NAMALWA (cell line): ENCODE measurements at places on chromosomes 3 and 15.

- DNase-seq = no peak
These were observed 340.0 kb upstream of the TMCO5A start for GRCh38 chr15:37594417-37594816.

GRCh38 chr3:56829533-56829932 is 27.8 kb upstream of the ARHGEF3 start:
- DNase-seq = no peak

GRCh38 chr3:18389108-18389733 is 35.9 kb downstream of the SATB1 start:
- peak; percentile 61 for DNase-seq

GRCh38 chr3:49358884-49359225 is 702 bp upstream of the GPX1 start:
- no peak for DNase-seq

DNA sequence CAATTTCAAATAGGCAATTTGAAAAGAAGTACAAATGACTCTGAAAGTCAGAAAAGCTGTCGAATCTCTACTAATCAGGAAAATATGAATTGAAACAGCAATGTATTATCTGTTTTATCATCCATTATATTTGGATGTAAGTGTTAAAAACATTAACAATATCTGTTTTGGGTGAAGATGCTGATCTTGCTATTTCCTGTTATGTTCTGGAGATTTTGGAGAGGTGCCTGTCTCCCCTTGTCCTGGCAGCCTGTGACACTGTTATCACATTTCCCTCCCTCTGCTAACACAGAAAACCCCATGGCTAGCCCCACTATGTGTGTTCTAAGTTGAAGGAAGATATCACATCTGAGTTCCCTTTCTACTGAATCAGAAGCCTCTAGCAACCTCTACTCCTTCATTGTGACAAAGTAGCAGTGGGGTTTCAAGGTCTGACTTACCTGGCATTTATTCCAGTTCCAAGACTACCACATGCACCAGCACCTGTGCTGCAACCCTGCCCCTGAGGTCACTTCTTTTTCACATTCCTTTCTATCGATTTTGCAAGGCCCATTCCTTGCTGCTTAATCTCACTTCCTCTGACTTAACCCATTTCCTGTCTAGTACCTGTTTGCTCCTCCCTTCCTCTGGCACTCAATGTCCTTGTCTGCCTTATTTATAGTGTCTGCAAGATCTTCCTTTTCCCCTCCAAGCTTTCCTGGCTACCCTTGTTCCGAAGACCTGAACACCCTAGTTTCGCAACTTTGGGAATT is 95.5 kb upstream of the COL8A1 start:
- no peak for DNase-seq

- no peak for DNase-seq
These were observed 189.4 kb downstream of the MFSD1 start for GRCh38 chr3:158991146-158991705.

GRCh38 chr15:55742498-55742926 is 440 bp downstream of the PRTG start:
- no peak for DNase-seq

DNA sequence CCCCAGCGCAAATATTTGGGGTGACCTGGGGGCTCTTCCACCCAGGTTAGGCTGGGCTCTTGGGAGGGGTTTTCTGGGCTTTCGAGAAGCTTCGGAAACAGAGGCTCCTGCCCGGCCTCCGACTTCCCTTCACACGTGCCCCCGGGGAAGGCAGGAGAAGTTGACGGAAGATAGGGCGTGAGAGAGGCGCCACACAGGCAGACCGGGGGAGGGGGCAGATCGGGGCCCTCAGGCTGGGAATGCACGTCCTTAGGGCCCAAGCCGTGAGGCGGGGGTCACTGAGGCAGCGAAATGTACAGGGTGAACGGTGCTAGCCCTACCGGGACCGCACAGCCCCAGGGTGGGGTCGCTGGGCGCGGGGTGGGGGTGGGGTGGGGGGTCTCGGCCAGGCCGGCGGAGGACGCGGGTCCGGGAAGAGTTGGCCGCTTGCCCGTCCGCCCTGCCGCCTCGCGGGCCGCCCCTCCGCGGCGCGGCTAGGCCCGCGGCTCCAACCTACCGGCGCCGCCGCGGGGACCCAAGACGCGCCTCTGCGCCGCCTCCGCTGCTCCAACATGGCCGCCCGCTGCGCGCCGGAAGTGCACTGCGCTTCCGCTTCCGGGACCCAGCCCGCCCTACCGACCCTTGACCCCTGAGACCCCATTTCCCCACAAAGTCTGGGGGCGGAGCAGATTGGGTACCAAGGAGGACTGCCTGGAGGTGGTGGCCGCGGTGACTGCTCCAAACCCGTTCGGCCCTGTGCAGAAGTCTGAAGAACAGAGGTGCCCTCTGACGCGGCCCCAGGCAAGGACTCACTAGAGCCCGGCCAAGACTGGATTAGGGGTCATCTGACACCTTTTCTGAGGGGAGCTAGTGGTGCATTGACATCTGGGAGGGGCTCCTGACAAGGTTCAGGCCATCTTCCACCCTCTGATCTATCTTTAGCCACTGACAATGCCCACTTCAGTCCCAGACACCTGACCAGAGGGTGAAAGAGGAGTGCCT is at the start of gene CCDC71:
TSS of gene CCDC71 (minus strand) at position 561 of the 981 bp plus-strand sequence. CDS start 2,123 bp downstream, outside the sequence.
- DNase-seq = peak; percentile 59

DNA sequence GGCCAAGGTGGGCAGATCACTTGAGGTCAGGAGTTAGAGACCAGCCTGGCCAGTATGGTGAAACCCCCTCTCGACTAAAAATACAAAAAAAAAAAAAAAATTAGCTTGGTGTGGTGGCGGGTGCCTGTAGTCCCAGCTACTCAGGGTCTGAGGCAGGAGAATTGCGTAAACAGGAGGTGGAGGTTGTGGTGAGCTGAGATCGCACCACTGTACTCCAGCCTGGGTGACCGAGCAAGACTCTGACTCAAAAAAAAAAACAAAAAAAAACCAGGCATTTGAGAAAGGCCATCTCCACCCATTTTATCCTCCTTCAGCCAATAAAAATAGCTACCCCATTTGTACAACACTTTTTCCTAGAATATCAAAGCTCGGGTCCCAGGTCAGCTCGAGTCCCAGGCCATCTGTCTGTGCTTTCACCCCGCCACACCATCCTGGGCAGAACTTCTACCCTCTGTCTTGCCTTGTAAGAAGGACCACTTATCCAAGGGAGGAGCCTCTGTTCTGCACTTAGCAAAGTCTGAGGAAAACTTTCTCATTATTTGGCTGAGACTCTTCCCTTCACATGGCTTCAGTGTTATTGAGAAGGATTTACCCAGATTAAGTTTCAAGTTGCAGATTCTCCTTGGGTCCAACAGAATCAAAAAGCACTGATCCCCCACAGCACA is 99.1 kb downstream of the MESD start:
- DNase-seq = no peak

DNA sequence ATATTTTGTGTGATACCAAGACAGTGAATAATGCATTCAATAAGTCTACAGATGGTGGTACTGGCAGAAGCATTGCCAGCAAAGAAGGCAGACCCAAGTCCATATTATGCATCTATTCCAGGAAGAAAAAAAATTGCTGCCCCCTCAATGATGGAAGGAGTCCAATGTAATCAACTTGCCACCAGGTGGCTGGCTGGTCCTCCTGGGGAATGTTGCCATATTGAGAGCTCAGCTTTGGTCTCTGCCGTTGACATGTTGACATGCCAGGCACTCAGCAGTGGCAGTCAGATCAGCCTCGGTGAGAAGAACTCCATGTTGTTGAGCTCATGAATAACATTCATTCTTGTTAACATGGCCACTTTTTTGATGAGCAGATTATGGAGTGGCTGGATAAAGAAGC is 298.5 kb downstream of the IGSF11 start:
- DNase-seq = no peak

- DNase-seq = no peak
These were observed 2.7 kb upstream of the GOLGB1 start for GRCh38 chr3:121752261-121752660.

GRCh38 chr3:148600902-148601765 is 96.6 kb upstream of the AGTR1 start:
- no peak for DNase-seq

DNA sequence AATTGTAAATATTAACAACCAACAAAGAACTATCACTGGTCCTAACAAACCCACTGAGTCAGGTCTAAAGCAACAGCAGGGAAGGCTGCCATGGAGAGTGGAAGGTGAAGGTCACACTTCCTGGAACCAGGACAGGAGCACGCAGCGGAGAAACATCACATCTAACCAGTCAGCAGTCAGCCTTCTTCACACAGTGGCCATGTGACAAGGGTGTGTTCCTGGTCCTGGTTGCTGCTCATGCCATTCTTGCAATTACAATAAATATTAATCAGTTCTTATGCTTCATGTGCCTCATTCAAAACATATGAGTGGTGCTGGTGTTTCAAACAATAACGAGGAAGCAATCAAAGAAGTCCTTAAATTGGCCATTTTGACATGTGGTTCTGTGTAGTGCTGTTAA is 162.8 kb downstream of the ARRDC4 start:
- DNase-seq = no peak

GRCh38 chr15:101437209-101437608 is 52.3 kb downstream of the PCSK6 start:
- DNase-seq = no peak

GRCh38 chr3:4426782-4427344 is 40.2 kb downstream of the SUMF1 start:
- DNase-seq = peak; percentile 18

GRCh38 chr3:194465920-194466570 is 20.8 kb downstream of the ATP13A3 start:
- no peak for DNase-seq

- no peak for DNase-seq
These were observed 383.3 kb upstream of the ROBO2 start for GRCh38 chr3:76656531-76657070.
